ENCODE measurements at places on chromosomes 1 and 21.

GRCh38 chr1:87141556-87141955 is 187.1 kb upstream of the LMO4 start:
- no peak for DNase-seq

DNA sequence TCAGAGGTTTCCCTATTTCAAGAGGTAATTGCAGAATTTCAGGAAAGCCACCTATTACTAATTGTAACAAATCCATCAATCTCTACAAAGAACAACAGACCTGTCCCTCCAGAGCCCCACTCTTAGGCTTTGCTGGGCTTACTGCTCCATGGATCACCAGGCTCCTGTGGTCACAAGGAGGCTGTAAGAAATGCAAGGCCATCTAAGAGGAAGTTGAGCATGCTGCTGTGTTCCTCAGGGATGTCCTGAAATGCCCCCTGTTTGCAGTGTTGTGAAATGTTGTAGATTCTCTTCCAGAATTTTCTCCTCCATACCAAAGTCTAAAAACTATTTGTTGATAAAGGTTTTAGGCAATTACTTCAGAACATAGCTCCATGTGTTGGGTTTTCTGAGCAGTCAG is 24.4 kb upstream of the DUSP23 start:
- DNase-seq = no peak

DNA sequence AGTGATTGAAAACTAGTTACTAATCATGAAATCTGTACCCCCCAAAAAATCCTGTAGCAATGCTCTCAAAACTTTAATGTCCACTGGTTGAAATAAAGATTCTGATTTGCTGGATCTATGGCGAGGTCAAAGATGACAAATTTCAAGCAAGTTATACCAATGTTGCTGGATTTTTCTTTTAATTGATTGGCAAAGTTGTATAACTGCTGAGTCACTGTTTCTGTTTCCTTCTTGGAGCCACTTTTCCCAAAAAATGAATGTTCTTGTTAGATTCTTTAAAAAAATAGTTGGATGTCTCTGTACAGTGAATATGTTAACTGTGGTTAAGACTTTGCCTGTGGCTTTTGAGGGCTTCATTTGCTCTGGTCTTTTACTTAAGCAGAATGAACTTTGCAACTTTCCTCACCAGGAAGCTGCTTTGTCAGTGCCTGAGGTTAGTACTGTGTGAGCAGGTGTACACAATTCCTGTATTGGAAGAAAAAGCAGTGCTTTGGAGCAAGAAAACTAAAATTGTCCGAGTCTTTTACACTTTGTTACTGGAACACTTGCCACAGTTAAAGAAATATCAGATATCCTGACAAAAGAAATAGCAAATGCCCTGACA is 1211.9 kb downstream of the MRPL39 start:
- DNase-seq = no peak

- no peak for DNase-seq
Observed at GRCh38 chr1:7550981-7551380, 220.1 kb upstream of the VAMP3 start.

- DNase-seq = no peak
Observed at GRCh38 chr1:1826356-1827088, 48.3 kb upstream of the NADK start.

DNA sequence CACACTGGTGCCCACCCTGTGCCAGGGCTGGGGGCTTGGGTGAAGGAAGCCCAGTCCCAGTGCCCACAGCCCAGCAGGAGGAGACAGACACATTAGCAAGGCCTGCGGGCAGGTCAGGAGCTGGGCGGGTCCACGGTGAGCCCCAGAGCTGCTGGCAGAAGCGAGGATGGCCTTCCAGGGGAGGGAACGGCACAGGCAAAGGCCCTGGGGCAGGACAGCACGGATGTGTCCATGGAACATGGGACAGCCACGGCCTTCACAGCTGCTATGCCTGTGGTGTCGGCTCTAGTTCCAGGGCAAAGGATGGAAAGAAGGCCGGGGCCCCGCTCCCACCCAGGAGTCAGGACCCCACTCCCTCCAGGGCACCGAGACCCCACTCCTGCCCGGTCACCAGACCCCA is 165.0 kb upstream of the ARHGEF16 start:
- DNase-seq = no peak

- DNase-seq = no peak
Observed at GRCh38 chr1:18556364-18556763, 74.3 kb upstream of the PAX7 start.

DNA sequence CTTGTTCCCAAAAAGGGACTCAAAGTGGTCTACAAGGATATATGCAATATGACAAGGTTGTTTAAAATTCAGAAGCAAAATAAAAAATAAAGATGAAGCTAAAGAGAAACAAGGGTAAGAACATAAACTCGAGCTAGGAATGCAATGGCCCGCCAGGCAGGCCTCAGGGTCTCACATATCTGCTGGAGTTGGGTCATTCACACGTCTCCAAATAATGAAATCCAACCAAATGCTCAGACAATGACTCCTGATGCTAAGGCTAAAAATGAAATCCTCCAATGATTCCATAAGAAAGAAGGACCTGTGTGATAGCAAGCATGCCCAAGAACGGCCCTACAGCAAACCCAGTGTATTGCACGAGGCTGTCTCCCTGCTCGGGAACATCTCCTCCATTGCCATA is 153.3 kb upstream of the ETS2 start:
- no peak for DNase-seq

All from GM18507 (cell line).